ENCODE measurements at places on chromosomes 16 and 17.

DNA sequence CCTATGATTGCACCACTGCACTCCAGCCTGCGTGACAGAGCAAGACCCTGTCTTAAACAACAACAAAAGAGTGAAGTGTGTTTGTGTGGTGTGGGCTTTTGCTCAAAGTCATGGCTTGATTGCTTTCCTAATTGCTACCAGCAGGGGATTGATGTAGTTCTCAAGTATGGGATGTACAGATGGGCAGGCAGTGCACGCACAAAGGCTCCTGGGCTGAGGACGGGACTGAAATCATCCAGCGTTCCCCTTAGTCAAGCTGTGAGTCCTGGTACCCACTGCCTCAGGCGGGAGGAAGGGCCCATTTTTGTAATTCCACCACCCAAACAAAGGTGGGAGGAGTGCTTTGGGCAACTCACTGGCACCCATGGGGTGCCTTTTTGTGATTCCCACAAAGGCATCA is 47.3 kb downstream of the GDE1 start:
- DNase-seq = no peak

DNA sequence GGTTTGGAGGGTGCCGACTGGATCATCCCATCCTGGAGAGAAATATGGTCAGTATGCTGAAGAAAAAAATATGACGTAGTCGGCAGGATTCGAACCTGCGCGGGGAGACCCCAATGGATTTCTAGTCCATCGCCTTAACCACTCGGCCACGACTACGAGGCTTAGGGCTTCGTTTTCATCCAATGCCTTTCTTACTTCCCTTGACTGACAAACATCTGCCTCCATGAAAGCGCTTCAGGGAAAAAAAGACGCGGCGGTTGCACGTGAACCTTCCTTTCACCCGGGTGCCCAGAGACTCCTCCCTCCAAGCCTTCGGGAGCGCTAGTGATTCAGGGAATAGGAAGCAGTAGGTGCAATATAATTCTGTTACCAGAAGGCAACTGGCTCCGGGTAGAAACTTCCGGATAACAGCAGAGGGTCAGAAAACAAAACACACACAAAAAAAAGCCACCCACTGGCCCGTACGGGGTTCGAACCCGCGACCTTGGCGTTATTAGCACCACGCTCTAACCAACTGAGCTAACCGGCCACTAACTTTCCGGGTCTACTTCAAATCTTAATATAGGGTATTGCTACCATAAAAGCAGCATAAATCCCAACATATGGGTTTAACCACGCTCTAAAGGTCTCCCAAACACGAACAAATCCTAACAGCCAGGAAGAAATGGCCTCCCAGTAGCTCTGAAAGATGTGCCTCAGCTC is 16.3 kb upstream of the AURKB start:
- DNase-seq = peak; percentile 49

DNA sequence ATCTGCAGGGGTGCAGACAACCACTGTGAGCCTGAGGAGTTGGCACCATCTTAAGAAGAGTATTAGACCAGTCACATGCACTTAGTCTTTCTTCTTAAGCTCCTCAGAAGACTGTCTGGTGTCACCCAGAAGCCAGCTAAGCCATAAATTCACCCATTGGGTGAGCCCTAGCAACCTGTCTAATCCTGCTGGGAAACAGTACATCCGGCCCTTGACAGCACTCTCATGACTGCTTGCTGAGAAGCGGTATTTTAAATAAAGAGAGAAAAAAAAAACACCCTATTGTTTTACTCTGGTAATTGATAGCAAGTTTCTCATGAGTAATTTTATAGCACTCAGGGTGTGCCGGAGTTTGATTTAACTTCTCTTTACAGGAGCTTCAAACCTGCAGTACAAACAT is 134.7 kb downstream of the SOX9 start:
- DNase-seq = no peak

GRCh38 chr17:77564278-77564920 is 394.1 kb upstream of the TNRC6C start:
- DNase-seq = no peak

DNA sequence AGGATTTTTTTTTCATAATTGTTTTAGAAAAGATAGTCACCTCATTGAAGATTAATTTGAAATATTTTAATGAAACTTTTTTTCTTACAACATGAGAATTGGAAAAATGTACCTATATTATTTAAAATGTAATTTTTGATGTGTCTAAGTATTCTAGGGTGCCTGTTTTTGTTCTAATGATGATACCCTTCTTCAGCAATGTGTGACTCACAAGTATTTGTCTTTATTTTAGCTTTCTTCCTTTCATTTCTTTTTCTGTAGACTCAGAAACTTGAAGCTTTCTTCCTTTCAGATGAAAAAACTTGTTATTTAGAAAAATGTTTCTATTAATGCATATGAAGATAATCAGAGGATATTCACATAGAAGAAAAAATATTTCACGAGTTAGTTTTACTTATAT is 231.8 kb downstream of the BCAS3 start:
- no peak for DNase-seq

All from CD4-positive, alpha-beta T cell treated with Interleukin-21 for 1 hour (primary cell).